Heart right ventricle (tissue), 16 donors: ENCODE measurements at places on chromosomes 1 and 21. TPM values are rescaled to one million over a fixed set of nuclear protein-coding genes. Genes with fewer than 3 reads are reported as not detected.
A peak's percentile ranks its signal among the peaks of the same experiment; 100 is the strongest.

DNA sequence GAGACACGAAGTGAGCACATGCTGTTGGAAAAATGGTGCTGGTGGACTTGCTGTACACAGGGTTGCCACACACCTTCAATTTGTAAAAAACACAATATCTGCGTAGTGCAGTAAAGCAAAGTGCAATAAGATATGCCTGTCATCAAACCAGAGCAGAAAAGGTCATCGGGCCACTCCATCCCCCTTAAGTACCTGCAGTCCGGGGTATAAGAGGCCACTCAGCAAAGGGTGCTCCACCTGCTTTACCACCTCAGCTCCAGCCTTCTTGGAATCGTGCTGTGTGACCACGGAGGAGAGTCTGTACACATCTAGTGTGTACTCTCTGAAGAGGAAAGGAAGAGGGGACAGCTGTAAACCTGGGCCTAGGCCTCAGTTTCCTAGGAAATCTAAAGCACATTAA is 10.9 kb downstream of the YARS1 start:
- no peak for DNase-seq

- no peak for DNase-seq
Observed at GRCh38 chr21:31429506-31429905, 85.4 kb upstream of the TIAM1 start.

The LDLRAP1 gene
- 9.2 TPM for total RNA-seq

GRCh38 chr1:43821471-43821870 is 112.1 kb upstream of the ARTN start:
- no peak for DNase-seq

DNA sequence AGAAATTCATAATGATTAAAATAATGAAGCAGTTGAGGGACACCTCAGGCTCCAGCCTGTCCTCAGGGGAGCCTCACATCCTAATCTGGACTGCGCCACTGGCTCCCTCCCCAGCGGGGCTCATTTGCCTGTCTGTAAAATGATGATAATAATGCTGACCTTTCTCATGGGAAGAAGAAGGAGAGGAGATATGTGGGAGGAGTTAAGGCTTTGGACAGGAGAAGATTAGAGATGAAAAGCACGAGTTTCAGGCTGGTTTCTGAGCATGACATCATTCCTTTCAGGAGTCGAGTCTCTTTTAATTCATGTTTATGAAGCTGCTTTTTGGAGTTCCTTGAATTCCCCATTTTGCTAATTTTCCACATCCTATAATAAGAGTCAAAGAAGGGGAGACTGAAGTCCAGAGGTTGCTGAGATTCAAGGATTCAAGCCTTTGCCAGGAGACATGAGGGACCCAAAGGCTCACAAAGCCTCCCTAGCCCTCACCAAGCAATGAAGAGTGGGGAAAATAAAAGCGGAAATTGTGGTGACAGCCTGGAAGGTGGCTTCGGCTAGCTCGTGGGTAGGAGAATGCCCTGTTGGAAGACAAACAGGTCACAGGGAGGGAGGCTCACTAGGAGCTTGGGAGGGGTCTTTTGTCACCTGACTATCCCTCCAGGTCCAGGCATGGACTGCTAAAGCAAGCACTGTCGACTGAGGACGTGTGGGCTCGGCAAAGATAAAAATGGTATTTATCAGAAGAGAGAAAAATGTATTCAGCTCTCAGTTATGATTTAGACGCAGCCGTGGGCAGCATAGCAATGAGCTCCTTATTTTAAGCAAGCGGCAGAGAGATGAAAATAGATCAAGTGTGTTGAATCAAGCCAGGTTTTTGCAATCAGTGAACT is 27.5 kb upstream of the STMN1 start:
- DNase-seq: no peak

DNA sequence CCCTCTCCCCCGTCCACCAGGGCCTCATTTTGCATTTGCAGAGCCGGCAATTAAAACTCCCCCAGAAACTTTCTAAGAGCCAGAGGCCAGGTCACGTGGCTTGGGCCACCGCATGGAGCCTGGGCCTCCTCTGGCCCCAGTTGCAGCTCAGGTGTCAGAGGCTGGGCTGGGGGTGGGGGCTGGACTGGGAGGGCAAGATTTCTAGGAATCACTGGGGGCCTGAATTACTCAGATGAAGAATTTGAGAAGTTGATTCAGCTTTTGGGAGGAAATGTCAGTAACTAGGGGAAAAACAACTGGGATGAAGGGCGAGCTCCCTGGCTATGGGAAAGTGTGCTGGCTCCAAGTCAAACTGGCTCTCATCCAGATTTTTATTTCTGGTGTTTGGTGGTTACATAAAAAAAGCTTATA is 151.0 kb downstream of the CDC7 start:
- peak; percentile 76 for DNase-seq

The CLDN19 gene
- total RNA-seq: not detected

GRCh38 chr1:228120857-228121489 is 11.9 kb upstream of the MRPL55 start:
- DNase-seq: no peak

DNA sequence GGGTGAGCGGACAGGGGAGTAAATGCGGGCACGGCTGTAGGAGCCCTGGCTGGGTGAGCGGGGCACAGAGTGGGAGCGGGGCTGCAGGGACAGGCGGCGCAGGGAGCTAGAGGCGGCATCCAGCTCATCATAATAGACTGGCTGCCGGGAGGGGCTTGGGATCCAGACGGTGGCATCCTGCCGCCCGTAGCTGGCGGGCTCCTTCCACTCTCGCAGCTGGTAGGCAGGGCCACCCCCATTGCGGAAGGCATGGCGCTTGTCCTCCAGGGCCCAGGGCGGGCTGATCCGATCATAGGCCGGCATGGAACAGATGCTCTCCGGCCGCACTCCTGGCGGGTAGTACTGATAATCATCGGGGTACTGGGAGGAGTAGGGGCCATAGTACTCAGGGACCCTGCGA is 43.7 kb upstream of the GOLT1A start:
- no peak for DNase-seq

The KRTAP19-3 gene
- not detected for total RNA-seq

GRCh38 chr1:173253046-173253445 is 45.9 kb upstream of the TNFSF4 start:
- DNase-seq: no peak

DNA sequence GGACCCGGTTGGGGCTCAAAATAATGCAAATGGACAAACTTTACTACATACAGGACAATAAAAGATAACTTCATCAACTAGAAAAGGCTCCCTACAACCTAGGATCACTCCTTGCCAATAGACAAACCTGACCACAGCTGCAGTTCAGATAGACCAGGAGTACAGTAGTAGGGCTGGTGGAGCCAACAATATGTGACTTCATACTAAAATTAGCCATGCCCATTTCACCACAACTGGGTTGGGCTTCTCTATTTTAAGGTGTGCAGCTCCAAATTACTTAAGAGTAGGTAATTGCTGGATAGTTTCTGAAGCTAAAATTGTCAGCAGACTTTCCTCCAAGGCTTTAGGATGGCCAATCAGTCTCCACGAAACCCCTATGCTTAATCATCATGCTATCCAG is 3.9 kb downstream of the DENND1B start:
- no peak for DNase-seq

- no peak for DNase-seq
Observed at GRCh38 chr21:42550817-42551216, 37.2 kb downstream of the SLC37A1 start.

The BSND gene
- not detected for total RNA-seq

- no peak for DNase-seq
Observed at GRCh38 chr1:101453844-101454243, 217.0 kb downstream of the S1PR1 start.

The CLCA1 gene
- total RNA-seq: not detected
